HepG2 (cell line): ENCODE measurements at places on chromosomes 11 and 22.

DNA sequence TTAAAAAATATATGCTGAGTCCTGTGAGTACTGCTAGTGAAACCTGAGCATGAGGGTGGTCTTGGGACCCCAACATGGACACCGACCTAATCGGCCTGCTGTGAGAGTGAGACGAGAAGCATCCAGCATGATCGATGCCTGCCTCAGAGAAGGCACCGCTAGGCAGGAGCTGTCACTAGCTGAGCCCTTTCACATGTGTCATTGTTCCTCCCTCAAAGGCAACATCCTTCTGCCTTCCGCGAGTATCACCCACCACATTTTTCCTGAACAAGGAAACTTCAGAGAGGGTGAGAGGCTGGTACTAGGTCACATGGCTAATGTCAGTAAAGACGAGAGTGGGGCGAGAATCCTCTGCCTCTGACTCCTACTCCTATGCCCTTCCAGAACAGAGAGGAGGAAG, 35.6 kb downstream of the AP1B1 start:
- no peak overlapping the region for H3K27ac ChIP-seq
- no peak overlapping the region for H3K4me3 ChIP-seq
- no peaks in the 10 kb centered on the region for H3K27me3 ChIP-seq

DNA sequence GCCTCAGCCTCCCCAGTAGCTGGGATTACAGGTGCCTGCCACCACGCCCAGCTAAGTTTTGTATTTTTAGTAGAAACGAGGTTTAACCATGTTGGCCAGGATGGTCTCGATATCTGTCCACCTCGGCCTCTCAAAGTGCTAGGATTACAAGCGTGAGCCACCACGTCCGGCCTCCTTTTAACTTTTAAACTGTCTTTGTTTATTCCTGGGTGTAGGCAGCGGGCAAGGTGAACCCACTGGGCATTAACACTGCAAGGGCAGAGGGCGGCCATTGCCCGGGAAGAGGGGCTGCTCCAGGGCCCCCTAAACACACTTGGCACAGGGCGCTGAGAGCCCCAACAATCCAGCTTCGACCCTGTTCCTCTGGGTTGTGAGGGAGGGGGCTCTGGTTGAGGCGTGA, 693.6 kb downstream of the BRD1 start:
- peaks cover 1% of the 10 kb centered on the region for H3K27me3 ChIP-seq
- no peaks in the 10 kb centered on the region for H3K4me1 ChIP-seq
- no peaks in the 10 kb centered on the region for H3K36me3 ChIP-seq
- no peak for DNase-seq
- H3K4me3 ChIP-seq: no peak overlapping the region

GRCh38 chr11:18836417-18836816, 44.8 kb upstream of the PTPN5 start:
- no peak overlapping the region for H3K4me3 ChIP-seq
- DNase-seq: no peak
- H3K27ac ChIP-seq: no peak overlapping the region
- H3K27me3 ChIP-seq: peaks cover 4% of the 10 kb centered on the region; the same call in 1 of the 3 replicates

DNA sequence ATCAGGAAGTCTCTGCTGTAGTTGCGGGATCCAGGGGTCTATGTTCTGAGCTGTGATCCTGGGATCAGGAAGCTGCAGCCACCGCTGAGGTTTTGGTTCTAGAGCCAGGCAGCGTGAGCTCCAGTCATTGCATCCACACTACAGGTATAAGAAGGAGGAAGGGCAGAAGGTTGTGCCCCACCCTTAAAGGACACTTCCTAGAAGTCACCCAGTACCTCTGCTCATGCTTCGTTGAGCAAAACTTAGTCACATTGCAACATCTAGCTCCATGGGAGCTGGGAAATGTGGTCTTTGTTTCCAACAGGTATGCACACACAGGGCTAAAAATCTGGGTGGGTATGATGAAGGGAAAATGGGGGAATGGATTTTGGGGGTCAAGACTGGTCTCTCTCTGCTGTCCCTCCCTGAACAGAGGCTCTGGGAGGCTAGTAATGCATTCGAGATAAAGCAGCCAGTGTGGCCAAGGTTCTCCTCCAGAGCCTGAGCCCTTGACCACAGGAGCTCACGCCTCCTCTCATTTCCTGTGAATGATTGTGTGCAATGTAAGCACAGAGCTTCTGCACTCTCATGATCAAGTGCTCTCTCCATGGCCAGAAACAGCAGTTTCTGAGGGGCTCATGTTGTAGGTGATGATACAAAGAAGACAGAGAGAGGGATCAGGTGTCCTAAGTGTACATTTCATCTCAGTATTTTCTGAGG, 86.8 kb upstream of the OR4B1 start:
- H3K36me3 ChIP-seq: no peaks in the 10 kb centered on the region
- H3K27me3 ChIP-seq: no peaks in the 10 kb centered on the region
- H3K4me1 ChIP-seq: no peaks in the 10 kb centered on the region
- no peak overlapping the region for H3K4me3 ChIP-seq
- no peak for DNase-seq

GRCh38 chr22:47195484-47196165, 433.2 kb downstream of the TBC1D22A start:
- no peaks in the 10 kb centered on the region for H3K4me1 ChIP-seq
- H3K27ac ChIP-seq: no peak overlapping the region
- no peak for DNase-seq
- H3K27me3 ChIP-seq: peaks cover 50% of the 10 kb centered on the region; the same call in 2 of the 3 replicates
- no peaks in the 10 kb centered on the region for H3K36me3 ChIP-seq

GRCh38 chr11:2702771-2703362, 3.1 kb upstream of the KCNQ1OT1 start:
- DNase-seq: no peak
- H3K4me3 ChIP-seq: peak overlapping the region; percentile 24; the same call in 1 of the 2 replicates
- peaks cover 2% of the 10 kb centered on the region for H3K27me3 ChIP-seq
- peaks cover 35% of the 10 kb centered on the region for H3K4me1 ChIP-seq
- H3K27ac ChIP-seq: no peak overlapping the region
- H3K36me3 ChIP-seq: no peaks in the 10 kb centered on the region

GRCh38 chr11:2569731-2570210, 125.0 kb downstream of the KCNQ1 start:
- H3K36me3 ChIP-seq: no peaks in the 10 kb centered on the region
- peaks cover 10% of the 10 kb centered on the region for H3K27me3 ChIP-seq
- peaks cover 39% of the 10 kb centered on the region for H3K4me1 ChIP-seq
